ENCODE measurements at places on chromosomes 12 and 14.
A peak's percentile ranks its signal among the peaks of the same experiment; 100 is the strongest.

DNA sequence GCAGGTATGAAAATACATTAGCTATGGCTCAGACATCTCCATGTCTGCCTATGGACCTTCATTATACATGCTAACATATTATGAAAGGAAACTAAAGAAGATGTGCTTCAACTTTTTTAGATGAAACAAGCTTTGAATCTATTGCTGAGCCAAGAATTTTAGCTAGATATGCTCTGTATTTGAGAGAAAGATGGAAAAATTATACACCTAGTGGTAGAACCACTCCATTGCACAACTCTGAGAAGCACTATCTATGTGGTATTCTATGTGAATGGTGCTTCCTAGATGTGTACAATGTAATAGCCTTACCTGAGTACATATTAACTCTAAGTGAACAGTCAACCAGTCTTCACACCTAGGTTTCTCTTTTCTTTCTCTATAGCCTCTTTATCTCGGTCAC, 17.3 kb downstream of the EPYC start:
- DNase-seq, result no peak

DNA sequence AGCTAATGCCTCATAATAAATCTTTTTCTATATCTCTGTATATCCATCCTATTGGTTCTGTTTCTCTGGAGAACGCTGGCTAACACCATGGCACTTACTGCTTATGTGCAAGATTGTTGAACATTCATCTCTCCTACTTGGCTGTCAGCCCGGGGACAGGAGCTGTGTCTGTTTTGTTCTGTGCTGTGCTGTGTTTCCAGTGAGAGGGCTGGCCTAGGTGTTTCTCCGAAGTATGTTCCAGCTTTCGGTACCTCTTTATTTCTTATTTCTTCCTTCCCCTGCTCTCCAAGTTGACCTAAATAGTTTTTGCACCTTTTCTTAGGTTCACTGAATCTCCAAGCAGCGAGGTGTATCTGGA, 18.8 kb upstream of the NR4A1 start:
- DNase-seq, result no peak

DNA sequence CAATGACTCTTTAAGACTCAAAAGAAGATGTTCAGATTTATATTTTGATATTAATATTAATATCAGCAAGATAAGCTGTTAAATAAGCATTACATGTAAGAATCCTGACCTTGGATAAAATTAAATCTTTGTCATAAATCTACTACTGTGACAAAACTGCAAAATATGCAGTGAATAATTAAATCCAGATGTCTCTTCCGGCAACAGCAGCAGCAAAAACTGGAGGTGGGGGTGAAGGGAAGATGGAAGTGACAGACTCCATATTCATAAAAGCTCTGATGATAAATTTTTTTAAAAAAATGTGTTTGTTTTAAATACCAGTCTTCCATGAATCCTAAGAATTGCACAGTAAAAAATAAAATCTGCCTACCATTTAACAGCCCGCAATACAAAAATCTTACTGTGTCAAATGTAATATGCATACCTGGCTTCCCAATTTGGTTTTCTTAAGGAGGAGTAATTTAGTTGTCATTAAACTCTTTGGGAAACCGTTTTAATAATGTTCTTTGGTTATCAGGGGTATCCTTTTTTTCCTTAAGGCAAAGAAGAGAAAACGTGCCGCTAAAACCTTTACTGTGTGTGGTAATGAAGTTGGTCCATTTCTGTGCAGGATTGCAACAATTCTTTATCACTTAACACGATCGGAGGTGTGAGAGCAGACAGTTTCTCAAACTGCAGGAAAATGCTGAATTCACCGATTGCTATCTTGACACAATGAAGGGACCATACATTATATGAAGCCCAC, 478.2 kb downstream of the DIO2 start:
- DNase-seq, result no peak

GRCh38 chr14:55446127-55446736, 5.8 kb upstream of the TBPL2 start:
- DNase-seq, result peak; percentile 68

GRCh38 chr12:104276273-104277131, 27.0 kb upstream of the EID3 start:
- DNase-seq, result no peak

DNA sequence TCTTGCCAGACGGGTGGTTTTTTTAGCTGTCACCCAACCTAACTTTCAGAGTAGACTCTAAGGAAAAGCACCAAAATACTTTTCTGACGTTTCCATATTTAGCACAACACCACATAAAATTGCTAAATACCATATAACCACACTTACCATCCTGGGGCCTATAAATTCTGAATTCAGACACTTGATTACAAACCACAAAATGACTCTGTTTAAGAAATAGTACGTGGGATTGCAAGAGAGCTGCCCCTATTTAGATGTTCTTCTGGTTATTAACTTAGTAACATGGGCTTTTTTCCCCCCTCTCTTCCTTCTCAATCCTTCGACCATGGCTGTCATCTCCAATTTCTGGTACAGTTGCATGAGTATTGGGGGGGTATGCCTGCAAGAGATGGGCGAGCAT, 287.7 kb downstream of the BMP4 start:
- DNase-seq, result no peak

DNA sequence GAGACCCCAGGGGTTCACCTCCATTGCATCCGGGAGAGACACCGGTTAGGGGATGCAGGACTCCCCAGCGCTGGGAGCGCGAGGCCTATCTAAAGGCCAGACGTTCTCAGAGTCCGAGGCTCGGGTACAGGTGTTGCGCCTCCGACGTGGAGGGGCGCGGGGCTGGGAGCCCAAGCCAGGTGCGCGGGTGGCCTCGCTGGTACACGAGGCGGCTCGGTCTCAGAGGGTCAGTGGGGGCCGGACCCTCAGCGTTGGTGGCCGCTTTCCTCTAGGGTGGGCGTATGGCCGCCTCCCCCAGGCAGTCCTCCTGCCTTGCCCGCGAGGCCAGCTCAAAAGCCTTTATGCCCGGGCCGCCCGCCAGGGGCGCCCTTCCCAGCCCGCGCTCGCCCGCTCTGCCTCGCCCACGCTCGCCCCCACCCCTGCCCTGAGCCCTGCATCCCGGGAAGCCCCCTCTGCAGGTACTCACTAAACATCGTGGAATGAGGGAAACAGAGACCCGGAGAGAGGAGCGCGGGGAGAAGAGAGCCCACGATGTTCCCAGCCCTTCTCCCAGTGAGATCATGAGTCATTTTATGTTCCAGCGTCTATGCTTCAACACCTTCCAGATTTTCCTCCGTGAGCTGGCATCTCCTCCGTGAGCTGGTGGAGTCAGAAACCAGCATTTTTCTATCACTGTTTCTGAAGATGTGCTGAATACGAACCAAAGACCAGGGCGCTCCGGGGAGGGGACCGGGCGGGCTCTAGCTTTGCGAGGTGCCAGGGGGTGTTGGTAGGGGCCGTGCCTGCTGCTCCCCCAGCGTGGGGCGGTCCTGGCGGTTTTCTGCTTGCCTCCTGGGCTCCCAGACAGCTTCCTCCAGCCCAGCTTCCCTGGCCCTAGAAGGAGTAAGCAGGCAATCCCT, 73.8 kb downstream of the DIO3 start:
- DNase-seq, result no peak

- DNase-seq, result no peak
Observed at GRCh38 chr14:97106609-97107008, 309.4 kb downstream of the VRK1 start.

- DNase-seq, result peak; percentile 83
Observed at GRCh38 chr14:83260751-83261150, 1727.1 kb upstream of the SEL1L start.

DNA sequence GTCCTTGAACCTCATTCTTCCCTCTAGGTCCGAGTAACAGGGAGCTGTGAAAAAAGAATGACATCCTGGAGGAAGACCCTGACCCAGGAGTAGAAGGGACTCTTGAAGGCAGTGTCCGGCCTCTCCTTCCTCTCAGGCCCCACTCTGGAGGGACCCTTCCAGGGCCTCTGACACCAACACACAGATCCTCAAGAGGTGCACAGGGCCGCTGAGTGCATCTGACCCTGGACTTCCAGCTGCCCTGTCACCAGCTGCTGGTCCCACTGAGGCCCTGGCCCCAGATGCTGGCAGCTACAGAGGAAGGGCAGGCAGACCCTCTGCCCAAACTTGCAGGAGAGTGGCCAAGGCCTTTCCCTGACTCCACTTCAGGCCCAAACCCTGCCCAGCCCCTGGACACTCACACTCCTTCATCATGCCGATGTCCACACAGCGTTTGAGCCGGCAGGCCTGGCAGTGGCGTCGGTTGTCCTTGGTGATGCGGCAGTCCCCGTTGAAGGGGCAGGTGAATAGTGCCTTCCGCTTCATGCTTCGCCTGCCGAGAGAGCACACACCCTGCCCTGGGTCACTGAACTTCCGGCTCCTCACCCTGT, 40.1 kb downstream of the VDR start:
- DNase-seq, result no peak

GRCh38 chr14:39033371-39033770, 69.7 kb downstream of the SEC23A start:
- no peak for DNase-seq

DNA sequence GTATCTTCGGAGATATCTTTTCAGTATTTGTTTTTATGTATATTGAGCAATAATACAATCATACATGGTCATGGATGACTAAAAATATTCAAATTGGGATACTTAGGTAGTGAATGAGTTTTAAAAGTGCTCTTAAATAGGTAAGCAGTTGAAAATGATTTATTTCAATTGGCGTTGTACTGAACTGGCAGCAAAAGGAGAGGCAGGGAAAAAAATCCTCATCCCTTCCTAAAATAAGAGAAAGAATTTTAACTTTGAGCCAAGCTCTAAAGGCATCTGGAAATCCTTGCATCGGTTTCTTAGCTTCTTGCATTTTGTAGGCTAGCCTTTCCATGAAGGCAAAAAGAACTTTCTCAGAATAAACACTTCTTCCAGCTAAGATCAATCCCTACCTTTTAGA, 125.2 kb downstream of the MGST1 start:
- DNase-seq, result no peak

DNA sequence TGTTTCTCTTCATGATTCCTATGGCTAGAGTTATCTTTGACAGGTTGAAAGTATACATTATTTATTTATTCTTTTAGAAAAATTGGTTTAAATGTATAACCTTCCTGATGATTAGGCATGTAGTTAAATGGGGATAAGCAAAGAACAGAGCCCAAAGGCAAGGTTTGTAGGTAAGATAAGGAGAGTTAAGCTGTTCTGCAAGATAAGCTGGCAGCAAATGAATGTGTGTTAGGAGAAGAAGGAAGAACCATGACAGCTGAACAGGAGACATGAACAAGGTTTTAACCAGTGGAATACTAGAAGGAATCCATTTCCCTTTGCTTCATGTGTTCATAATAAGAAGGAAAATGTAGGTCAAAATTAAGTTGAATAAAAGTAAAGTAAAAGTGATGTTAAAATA, 1330.1 kb upstream of the USP15 start:
- no peak for DNase-seq

DNA sequence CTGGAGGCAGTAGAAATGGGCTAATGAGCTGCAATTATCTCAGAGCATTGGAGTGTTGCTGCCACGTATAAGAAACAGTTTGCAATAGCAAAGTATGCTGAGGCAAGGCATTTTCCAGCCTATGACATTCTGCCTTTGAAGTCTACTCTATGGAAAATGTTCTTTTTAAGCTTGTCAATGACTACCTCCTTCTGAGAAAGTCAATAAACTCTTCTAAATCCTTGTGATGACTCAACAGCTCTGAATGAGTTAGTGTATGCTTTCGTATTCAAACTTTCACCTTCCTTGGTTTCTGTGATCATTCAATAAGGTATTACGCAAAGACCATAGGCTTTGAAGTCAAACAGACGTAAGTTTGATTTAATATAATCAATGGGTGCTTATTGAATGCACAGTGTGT, 111.2 kb downstream of the CAPZA3 start:
- no peak for DNase-seq

- no peak for DNase-seq
Observed at GRCh38 chr12:18895946-18896345, 158.0 kb downstream of the CAPZA3 start.

- DNase-seq, result no peak
Observed at GRCh38 chr12:23887055-23887835, 62.2 kb downstream of the SOX5 start.

GRCh38 chr12:5200278-5201087, 156.8 kb downstream of the KCNA5 start:
- DNase-seq, result peak; percentile 27

GRCh38 chr12:128259556-128260070, 7.4 kb upstream of the TMEM132C start:
- DNase-seq, result no peak

DNA sequence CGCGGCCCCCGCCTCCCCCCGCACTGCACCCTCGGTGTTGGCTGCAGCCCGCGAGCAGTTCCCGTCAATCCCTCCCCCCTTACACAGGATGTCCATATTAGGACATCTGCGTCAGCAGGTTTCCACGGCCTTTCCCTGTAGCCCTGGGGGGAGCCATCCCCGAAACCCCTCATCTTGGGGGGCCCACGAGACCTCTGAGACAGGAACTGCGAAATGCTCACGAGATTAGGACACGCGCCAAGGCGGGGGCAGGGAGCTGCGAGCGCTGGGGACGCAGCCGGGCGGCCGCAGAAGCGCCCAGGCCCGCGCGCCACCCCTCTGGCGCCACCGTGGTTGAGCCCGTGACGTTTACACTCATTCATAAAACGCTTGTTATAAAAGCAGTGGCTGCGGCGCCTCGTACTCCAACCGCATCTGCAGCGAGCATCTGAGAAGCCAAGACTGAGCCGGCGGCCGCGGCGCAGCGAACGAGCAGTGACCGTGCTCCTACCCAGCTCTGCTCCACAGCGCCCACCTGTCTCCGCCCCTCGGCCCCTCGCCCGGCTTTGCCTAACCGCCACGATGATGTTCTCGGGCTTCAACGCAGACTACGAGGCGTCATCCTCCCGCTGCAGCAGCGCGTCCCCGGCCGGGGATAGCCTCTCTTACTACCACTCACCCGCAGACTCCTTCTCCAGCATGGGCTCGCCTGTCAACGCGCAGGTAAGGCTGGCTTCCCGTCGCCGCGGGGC, at the start of gene FOS:
FOS (plus strand) TSS at position 407 of the 731 bp plus-strand sequence; CDS start at position 562, 155 bp downstream.
- DNase-seq, result peak; percentile 78

- no peak for DNase-seq
Observed at GRCh38 chr12:20807192-20808080, 3.1 kb upstream of the SLCO1B3 start.

GRCh38 chr14:93535537-93535936, 104.8 kb downstream of the UNC79 start:
- no peak for DNase-seq

- DNase-seq, result no peak
Observed at GRCh38 chr12:31321186-31321896, 4.6 kb downstream of the SINHCAF start.

- no peak for DNase-seq
Observed at GRCh38 chr14:89136587-89136986, 280.4 kb downstream of the FOXN3 start.

- DNase-seq, result no peak
Observed at GRCh38 chr14:70027785-70028428, 148.7 kb downstream of the SMOC1 start.

DNA sequence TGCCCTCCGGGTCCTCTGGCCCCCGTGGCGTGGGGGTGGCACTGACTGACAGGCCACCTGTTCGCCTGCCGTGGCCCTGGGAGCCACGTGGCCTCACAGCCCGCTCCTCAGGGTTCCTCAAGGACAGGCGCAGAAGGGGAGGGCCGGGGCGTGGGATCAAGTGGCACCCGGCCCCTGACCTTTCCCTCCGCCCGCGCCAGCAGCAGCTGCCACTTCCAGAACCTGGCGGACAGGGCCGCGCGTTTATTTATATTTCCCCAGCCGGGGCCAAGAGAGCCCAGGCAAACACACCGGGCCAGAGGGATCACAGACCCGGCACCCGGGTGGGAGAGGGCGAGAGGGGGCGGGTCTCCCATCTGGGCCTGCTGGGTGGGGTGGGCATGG, 92.6 kb downstream of the RFLNA start:
- no peak for DNase-seq

GRCh38 chr12:75685617-75686225, 174.3 kb upstream of the KRR1 start:
- no peak for DNase-seq

Data from AML-193 (cell line).